ENCODE measurements at places on chromosomes 1 and 21.

DNA sequence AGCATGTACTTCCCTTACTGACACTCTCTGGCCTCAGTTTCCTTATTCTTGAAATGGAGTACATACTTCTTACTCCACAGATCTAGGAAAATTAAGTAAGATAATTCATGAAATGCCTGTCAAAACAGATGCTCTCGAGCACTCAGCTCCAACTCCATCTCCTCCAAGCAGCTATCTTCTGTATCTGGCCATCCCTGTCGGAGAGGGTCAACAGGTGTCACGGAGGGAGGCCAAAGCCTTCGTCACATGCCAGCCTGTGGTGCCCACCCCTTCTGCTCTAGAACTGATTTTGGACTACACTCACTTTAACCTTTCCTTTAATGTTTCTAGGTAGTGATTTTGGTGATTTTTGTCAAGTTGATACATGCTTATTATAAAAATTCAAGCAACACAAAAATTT lies 18.8 kb upstream of the PKP1 start:
- DNase-seq = no peak

GRCh38 chr1:19449454-19450228 lies 35.7 kb downstream of the CAPZB start:
- DNase-seq = no peak

GRCh38 chr1:169488157-169488556 lies 2.4 kb upstream of the SLC19A2 start:
- no peak for DNase-seq

GRCh38 chr1:119133987-119134386 lies 6.5 kb downstream of the WARS2 start:
- no peak for DNase-seq

DNA sequence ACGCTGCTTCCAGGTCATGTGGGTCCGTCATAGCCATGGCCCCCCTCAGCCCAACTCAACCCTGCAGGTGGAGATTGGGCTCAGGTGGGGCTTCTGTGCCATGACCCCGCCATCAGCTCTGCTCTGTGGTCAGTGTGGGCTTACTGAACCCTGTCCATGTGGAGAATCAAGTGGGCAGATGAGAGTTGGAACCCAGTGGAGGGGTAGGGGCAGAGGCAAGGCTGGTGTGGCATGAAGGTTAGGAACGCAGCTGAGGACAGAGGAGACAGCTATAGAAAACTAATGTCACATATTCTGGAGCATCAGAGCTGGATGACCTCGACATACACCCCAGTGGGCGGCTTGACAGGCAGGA lies 355.9 kb downstream of the PTPRU start:
- no peak for DNase-seq

DNA sequence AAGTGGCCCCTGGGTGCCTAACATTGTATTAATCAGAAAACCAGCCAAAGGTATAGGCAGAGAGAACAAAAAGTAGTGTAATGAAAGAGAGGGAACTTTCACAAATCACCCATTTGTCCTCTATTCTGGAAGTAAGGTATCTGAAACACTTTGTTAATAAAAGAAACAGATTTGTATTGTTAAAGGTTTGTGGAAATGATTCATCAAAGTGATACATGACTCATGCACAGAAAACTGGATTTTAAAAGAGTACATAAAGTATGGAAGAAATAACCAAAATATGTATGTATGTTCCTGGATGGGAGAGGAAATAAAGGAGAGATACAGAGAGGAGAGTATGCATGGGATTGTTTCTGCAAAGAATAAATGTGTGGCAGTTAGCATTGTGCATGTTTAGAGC lies 126.8 kb downstream of the RGS21 start:
- DNase-seq = no peak

GRCh38 chr1:185478877-185479276 lies 161.8 kb upstream of the IVNS1ABP start:
- DNase-seq = no peak

- DNase-seq = no peak
Measured at GRCh38 chr1:174964972-174965361, 34.8 kb upstream of the CACYBP start.

DNA sequence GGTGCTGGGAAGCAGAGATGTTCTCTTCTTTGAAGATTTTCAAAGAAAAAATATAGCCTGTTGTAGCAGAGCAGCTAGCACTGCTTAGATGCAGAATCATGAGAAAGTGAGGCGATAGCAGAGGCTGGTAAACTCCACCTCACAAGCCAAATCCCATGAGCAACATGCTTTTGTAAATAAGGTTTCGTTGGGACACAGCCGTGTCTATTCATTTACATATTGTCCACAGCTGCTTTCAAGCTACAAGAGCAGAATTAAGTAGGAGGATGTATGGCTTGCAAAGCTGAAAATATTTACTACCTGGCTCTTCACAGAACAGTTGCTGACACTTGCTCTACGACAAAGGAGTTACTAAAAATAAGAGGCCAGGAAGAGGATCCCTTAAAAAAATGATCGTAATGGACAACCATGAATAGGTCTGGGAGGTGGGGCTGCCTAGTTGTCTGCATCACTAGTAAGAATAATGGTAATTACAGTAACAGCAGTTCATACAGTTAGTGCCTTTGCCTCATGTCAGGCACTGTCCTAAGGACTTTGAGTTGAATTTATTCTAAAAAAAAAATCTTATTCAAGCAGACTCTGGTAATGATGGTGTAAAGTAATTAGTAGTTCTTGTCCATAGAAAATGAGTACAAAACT lies 622.0 kb downstream of the KIF26B start:
- no peak for DNase-seq

GRCh38 chr1:235329139-235329902 lies 951 bp downstream of the GGPS1 start:
- DNase-seq = peak; percentile 30

DNA sequence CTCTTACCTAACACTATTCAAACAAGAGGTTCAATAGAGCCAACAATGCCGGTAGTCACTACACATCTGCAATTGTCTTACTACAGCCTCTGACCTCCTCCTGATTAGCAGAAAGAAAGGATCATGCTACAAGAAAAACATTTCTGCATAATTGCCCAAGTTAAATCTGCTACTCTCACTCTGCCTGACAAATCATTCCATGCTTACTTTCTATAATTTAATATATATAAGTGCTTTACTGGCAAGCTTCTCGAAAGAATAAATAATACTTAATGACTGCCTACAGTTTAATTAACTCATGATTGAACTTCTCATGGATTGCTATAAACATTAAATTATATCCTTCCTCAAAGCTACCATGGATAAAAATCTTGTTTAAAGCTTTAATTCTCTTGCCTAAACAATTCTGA lies 156.0 kb downstream of the SLC45A1 start:
- DNase-seq = no peak

- no peak for DNase-seq
Measured at GRCh38 chr1:15177710-15178166, 24.2 kb downstream of the TMEM51 start.

- DNase-seq = no peak
Measured at GRCh38 chr21:45041984-45042663, 32.3 kb upstream of the ADARB1 start.

GRCh38 chr1:160608941-160609340 lies 29.6 kb upstream of the CD84 start:
- no peak for DNase-seq

DNA sequence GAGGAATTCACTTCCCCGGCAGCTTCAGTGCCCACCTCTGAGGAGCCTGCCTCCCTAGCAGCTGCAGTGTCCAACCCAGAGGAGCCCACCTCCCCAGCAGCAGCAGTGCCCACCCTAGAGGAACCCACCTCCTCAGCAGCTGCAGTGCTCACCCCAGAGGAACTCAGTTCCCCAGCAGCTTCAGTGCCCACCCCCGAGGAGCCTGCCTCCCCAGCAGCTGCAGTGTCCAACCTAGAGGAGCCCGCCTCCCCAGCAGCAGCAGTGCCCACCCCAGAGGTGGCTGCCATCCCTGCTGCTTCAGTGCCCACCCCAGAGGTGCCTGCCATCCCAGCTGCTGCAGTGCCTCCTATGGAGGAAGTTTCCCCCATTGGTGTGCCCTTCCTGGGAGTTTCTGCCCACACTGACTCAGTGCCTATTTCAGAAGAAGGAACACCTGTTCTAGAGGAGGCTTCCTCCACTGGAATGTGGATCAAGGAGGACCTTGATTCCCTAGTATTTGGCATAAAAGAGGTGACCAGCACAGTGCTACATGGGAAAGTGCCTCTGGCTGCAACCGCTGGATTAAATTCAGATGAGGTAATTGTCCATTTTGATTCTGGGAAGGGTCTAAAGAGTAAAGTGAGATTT lies 77.4 kb upstream of the BMP8A start:
- DNase-seq = no peak

DNA sequence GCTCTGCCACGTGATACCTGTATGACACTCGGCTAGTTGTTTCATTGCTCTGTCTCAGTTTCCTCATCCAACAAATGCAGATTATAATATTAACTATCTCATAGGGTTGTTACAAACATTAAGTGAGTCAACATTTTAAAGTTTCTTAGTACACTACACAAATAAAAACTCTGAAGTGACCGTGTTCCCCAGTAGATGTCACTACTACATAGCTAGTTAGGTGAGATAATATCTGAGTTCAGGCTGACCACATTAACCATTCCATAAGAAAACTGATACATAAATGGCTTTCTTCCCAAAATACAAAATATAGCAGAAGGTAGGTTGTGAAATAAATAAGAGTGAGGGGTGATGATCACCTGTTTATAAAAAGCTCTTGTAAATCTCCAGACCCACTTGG lies 214.1 kb downstream of the NUF2 start:
- DNase-seq = no peak

DNA sequence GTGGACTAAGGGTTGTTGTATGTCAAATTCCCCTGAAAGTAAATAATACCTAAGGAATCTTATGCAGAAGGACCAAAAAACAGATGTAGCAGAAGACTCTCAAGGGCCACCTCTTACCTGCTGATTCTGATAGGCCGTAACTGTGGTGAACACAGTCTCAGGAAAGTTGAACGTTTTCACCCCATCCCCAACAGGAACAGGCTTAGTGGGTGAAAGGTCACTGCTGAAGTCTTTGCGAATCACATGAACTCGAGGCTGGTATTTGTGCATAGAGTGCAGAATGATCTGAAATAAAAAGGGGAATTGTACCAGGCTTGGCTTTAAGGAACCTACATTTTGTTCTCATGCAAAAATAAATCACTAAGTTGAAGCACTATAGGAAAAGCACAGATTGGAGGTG lies 64.8 kb downstream of the TBX15 start:
- DNase-seq = no peak

DNA sequence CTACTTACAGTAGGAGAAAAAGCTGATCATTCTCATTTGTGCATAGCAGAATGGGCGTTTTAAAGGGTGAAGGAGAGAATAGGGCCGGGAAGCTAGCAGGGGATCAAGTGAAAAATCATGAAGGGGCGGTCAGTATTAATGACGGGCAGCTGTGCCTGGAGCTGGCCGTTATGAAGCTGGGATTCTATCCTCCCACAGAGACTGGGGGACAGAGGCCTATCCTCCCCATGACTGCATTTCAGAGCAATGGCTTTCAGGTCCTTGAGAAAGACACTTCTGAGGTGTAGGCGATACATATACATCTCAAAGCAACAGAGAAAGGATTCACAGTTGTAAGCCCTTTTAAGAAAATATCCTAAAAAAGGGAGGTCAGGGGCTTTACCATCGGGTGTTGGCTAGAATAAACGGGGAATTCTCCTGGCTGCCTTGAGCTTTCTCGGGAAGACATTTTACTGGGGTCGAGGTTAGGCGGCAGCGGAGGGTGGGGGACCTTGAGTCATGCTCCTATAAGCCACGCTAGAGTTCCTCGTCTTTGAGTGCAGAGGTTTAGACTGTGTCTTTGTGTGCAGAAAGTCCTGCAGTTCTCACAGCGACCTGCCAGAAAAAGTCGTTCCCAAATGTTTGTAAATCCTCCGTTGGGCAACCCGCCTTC lies 559 bp upstream of the MTARC2 start:
- no peak for DNase-seq

DNA sequence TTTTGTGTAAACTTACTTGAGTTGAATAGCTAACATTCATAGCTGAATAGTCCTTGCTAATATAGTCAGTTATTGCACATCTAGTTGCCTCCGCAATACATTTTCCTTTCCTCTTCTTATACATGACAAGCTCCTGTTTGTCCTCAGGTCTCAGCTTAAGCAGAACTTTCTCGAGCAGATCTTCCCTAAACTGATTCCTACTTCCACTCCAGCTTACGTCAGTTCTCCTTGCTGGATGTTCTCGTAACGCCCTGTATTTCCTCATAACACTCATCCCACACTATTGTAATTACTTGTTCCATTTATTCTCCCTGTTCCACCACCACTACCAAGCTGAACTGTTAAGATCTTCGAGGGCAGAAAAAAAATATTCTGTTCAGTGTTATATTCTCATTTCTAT lies 15.1 kb upstream of the OMA1 start:
- DNase-seq = no peak

- DNase-seq = no peak
Measured at GRCh38 chr1:226939438-226940028, 561 bp upstream of the COQ8A start.

- no peak for DNase-seq
Measured at GRCh38 chr21:15592271-15592860, 137.4 kb upstream of the USP25 start.

DNA sequence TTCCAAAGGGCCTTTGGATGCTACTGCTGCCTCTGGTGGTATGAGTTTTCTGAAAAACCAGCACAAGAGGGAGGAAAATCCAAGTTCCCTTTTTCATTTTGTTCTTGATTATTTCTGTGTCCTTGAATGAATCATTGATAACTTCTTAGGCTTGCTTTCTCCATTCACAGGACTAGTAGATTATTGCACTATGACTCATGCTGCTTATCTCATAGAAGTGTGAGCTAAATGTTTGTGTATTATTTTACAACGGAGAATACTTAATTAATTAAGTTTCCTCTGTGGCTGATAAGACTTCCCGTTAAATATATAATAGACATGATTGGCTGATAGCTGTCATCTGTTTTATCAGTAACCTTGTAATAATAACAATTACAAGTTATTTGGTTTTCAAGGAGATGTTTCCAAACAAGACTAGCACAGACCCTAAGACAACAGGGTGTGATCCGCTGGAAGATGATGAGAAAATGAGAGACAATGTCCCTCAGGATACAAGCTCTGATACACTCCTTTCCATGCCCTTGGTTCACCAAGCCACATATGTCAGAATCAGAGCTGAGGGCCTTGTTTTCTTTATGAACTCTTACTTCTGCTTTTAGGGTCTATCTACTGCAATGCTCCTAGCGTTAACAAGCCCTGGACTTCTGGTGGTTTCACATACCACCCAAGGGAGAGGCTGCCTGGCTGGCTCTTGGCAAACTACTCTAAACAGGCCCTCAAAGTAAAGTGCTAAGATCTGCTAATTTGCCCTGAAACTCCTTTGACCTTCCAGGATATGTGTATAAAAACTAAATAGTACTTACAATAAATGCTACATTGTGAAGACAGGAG lies 1078.3 kb downstream of the TTLL7 start:
- DNase-seq = no peak

DNA sequence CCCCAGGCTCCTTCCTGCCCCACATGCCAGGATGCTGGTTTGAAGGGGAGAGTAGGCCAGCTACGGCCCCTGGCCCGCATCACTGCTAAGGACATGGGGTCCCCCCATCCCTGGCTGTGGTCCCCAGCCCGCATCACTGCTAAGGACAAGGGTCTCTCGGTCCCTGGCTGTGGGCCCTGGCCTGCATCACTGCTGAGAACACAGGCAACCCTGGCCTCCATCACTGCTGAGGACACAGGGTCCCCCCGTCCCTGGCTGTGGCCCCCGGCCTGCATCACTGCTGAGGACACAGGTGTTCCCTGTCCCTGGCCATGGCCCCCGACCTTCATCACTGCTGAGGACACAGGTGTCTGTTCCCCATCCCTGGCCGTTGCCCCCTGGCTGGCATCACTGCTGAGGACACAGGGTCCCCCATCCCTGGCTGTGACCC lies 448 bp upstream of the OBSCN start:
- no peak for DNase-seq

- no peak for DNase-seq
Measured at GRCh38 chr1:232834066-232834465, 28.9 kb downstream of the MAP10 start.

- DNase-seq = no peak
Measured at GRCh38 chr21:42122808-42123207, 51.7 kb downstream of the UMODL1 start.

All from activated T-helper 1 cell treated with Interleukin-2 at 50 U/mL for 16 hours (primary cell).